ENCODE measurements at places on chromosomes 2 and 18.
A peak's percentile ranks its signal among the peaks of the same experiment; 100 is the strongest.

GRCh38 chr2:147511491-147511948 is 333.3 kb upstream of the ACVR2A start:
- H3K4me3 ChIP-seq: peak overlapping the region; percentile 2
- H3K27me3 ChIP-seq: no peaks in the 10 kb centered on the region
- no peaks in the 10 kb centered on the region for H3K4me1 ChIP-seq

DNA sequence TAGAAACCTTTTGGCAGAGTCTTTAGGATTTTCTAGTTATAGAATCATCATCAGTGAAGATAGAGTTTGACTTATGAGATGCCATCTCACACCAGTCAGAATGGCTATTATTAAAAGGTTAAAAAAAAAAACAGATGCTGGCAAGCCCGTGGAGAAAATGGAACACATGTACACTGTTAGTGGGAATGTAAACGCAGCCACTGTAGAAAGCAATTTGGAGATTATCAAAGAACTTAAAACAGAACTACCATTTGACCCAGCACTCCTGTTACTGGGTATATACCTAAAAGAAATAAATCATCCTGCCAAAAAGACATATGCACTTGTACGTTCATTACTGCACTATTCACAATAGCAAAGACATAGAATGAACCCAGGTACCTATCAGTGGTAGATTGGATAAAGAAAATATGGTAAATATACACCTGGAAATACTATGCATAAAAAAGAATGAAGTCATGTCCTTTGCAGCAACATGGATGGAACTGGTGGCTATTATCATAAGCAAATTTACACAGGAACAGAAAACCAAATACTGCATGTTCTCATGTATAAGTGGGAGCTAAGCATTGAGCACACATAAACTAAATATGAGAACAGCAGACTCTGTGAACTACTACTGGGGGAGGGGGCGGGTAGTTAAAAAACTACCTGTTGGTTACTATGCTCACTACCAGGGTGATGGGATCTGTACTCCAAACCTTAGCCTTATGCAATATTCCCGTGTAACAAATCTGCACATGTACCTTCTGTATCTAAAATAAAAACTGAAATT is 279.0 kb downstream of the KIAA1328 start:
- H3K36me3 ChIP-seq: no peaks in the 10 kb centered on the region
- H3K27me3 ChIP-seq: no peaks in the 10 kb centered on the region
- no peaks in the 10 kb centered on the region for H3K4me1 ChIP-seq
- DNase-seq: no peak
- no peak overlapping the region for H3K27ac ChIP-seq
- no peak overlapping the region for H3K4me3 ChIP-seq

- H3K27me3 ChIP-seq: no peaks in the 10 kb centered on the region
- no peak for DNase-seq
- H3K27ac ChIP-seq: no peak overlapping the region
- no peaks in the 10 kb centered on the region for H3K4me1 ChIP-seq
- no peak overlapping the region for H3K4me3 ChIP-seq
Observed at GRCh38 chr2:39845460-39846146, 66.5 kb upstream of the THUMPD2 start.

DNA sequence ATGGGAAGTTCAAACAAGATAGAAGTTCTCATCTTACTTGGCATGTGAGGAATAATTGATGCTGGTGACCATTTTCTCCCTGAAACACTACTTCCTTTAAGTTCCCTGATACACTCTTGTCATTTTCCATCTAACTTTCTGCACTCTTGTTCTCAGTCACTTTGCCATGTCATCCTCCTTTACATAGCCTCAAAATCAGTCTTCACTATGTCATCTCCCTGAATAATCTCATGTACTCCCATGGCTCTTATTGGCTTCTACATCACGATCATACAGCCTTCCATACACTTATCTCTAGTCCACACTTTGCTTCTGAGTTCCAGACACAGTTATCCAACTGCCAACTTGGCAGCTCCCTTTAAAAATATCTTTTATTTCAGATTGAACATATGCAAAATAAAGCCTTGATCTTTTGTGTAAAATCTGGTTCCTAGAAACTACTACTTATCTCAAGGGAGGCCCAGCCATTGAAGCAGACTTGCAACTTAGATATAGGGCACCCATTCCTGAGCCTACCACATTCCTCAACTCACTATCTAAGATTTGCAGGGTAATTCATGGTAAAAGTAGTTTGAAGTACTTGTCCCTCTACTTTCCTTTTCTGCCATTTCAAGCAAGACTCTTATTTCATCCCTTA is 1070.2 kb upstream of the NXPH2 start:
- no peaks in the 10 kb centered on the region for H3K27me3 ChIP-seq
- H3K4me1 ChIP-seq: no peaks in the 10 kb centered on the region
- H3K4me3 ChIP-seq: no peak overlapping the region
- no peak for DNase-seq

DNA sequence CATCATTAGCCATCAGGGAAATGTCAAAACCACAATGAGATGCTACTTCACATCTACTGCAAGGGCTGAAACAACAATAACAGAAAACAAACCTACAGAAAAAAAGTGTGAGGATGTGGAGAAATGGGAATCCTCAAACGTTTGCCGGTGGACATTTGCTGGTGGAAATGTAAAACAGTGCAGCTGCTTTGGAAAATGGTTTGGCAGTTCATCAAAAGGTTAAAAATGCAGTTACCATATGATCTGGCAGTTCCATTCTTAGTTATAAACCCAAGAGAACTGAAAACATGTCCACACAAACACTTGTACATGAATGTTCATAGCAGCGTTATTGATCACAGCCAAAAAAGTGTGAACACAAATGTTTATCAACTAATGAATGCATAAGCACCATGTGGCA is 44.2 kb downstream of the PROC start:
- H3K27ac ChIP-seq: no peak overlapping the region
- DNase-seq: no peak
- H3K4me3 ChIP-seq: no peak overlapping the region
- no peaks in the 10 kb centered on the region for H3K36me3 ChIP-seq

DNA sequence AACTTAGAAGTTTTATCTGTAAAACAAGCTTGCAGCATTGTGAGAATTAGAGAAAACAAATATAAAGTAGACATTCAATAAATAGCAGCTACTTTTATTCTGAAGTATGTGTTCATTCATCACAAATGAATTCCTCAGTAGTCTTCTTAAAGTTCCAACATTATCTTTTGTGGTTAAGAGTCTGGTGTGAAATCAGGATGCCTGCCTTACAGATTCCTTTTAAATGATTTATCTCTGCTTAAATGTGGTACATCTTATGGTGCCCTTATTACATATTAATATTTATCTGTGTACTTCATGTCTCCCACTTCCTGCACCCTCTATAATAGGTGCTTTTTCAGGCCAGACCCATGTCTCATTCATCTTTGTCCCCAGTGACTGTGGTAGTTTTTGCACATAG is 595.0 kb downstream of the STK39 start:
- no peaks in the 10 kb centered on the region for H3K4me1 ChIP-seq
- no peaks in the 10 kb centered on the region for H3K36me3 ChIP-seq
- no peak overlapping the region for H3K27ac ChIP-seq

Data from heart left ventricle (tissue), 16 donors.